ENCODE measurements at places on chromosomes 12 and 14.

- no peak for DNase-seq
Measured at GRCh38 chr12:101327051-101327450, 47.1 kb downstream of the UTP20 start.

GRCh38 chr14:23147676-23148075 is 28.6 kb upstream of the CEBPE start:
- no peak for DNase-seq

- no peak for DNase-seq
Measured at GRCh38 chr14:36950812-36951211, 221.6 kb downstream of the SLC25A21 start.

DNA sequence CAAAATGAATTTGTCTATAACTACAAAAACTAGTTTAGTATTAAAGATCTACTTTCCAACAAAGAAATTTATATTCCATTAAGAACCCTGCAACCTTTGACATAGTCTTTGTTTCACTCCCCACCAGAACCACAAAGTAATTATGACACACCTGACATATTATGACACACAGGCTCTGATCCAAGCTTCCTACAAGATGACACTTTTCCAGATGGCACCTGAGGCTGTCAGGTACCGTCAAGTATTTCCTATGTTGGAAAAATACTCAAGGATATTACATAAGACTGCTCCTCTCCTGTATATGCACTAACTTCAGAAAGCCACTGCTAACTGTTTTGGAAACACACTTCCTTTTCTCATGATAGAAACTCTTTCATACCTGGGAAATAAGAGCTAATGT is 38.9 kb downstream of the STXBP6 start:
- DNase-seq, result no peak

GRCh38 chr14:93076755-93077154 is 39.0 kb downstream of the ITPK1 start:
- DNase-seq, result no peak

GRCh38 chr12:45986641-45987339 is 3.6 kb downstream of the SCAF11 start:
- no peak for DNase-seq

DNA sequence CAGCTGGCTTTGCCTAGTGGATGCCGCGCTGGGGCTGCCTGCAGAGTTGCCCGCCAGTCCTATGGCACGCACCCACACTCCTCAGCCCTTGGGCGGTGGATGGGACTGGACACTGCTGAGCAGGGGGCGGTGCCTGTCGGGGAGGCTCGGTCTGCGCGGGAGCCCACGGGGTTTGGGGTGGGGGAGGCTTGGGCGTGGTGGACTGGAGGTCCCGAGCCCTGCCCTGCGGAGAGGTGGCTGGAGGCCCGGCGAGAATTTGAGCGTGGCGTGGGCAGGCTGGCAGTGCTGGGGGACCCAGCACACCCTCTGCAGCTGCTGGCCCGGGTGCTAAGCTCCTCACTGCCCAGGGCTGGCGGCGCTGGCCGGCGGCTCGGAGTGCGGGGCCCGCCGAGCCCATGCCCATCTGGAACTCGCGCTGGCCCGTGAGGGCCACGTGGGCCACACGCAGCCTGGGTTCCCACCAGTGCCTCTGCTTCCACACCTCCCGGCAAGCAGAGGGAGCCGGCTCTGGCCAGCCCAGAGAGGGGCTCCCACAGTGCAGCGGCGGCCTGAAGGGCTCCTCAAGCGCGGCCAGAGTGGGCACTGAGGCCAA is 68.1 kb downstream of the ETNK1 start:
- DNase-seq, result no peak

DNA sequence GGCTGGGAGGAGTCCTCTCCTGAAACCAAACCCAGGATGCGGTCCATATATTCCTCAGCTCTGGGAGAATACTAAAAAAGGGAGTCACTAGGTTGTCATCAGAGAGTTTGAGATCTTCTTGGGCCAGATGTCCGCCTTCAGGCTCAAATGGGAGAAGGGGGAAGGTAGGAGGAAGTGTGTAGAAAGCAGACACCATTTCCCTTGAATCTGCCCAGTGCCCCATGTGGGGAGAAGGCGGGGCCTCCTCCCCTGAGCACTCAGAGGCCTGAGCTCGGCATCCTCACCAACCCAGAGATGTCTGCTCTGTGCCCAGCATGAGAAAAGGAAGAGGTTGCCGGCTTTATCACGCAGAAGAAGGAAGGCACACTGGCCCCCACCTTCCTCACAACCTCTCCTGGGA is 37.3 kb downstream of the LTBP2 start:
- no peak for DNase-seq

DNA sequence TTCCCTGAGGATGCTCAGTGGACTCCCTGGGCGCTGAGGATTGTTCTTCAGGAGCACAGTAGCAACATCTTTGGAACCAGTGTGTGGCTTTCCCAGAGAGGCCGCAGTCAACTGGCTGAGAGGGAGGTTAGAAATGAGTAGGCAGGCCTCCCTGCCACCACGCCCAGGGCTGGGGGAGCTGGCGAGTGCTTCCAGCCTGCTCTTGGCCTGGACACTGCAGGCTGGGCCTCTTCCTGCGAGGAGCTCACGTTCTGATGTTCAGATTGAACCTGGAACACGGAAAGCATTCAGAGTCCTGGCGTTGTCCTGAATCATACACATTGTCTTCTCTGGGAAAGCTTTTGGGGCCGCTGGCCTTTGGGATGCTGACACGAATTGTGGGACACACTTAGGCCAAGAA is 15.6 kb downstream of the TSPAN9 start:
- no peak for DNase-seq

DNA sequence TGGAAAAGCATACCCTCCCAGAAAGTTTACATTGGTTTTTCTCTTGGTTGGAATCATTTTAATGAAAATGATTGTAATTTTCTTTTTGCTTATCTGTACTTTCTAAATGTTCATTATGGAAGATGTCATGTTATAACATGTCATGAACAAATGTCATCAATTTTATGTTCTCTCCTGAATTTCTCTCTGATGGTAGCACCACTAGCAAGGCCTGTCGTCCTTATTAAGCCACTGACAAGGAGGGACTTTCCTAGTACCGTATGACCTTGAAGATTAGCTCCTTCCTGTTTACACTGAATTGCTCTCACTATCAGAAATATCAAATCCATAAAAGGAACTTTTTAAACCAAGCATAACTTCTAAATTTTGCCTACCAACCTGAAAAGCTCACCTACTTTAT is 99.0 kb downstream of the ESR2 start:
- DNase-seq, result no peak

- DNase-seq, result no peak
Measured at GRCh38 chr12:105234197-105234596, 1.8 kb downstream of the APPL2 start.

GRCh38 chr14:76829013-76829365 is 2.8 kb downstream of the LRRC74A start:
- DNase-seq, result no peak

GRCh38 chr14:51236314-51236713 is 3.7 kb upstream of the TMX1 start:
- DNase-seq, result no peak

GRCh38 chr14:51789596-51789995 is 70.8 kb upstream of the GNG2 start:
- DNase-seq, result no peak

GRCh38 chr14:35332517-35333263 is 40.5 kb downstream of the PSMA6 start:
- no peak for DNase-seq

DNA sequence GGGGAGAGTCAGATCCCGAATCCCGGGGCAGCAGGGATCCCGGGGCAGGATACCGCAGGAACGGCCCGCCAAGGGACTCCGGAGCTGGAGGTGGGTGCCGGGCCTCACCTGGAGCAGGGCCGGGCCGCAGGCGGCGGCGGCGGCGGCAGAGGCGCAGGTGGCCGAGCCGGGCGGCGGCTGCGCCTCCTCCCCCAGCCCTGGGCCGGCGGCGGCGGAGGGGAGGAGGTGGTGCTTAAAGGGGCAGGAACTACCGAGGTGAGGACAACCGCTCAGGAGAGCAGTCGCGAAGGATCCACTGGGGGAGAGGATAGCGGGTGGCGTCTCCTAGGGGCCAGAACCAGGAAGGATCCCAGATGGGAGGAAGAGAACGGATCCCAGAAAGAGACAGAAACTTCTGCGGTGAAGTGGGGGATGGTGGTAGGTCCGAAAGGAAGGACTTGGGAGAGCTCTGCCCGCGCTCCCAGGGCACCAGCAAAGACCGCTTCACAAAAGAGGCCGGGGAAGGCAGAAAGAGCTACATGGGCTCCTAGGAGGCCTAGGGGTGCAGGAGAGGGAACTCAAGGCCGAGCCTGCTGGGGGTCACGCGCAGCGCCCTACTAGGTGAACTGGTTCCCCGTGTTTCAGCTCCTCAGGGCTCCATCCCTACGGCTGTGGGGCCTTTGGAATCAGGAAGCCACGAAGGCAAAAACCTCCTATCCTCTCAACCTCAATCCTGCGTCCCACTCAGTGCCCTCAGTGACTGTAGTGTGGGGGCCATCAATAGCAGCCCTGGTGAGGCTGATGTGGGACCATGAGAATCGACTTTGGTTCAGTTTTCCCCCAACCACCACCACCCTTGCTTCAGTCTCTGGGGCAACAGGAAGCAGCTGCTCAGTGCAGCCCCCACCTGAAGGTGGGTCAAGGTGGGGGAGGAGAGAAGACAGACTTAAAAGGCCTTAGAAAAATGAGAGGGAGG is 5.0 kb upstream of the BAZ2A start:
- peak; percentile 75 for DNase-seq

- DNase-seq, result no peak
Measured at GRCh38 chr12:46526233-46526632, 153.7 kb upstream of the SLC38A2 start.

DNA sequence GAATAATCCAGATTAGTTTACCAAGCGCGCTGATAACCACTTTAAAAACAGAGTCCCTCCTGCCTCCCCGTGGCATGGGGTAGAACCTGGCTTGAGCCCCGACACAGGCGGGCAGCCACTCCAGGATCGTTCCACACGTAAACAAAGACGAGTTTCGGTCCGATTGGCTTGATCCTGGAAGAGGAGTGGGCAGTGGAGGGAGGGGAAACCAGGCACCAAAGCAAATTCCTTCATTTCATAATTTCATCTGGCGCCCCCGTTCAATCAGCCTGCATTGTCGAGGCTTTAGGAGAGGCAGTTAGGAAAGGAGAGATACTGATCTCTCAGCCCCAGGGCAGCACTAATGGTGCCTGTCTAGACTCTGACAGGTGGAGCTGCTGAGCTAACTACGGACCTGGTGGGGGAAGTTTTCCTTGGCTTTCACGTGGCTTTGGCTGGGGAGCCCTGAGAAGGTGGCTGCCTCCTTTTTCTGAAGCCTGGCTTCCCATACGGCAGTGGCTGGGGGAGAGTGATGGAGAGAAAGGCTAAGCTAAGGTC is 751 bp upstream of the GPRC5A start:
- DNase-seq, result no peak

- no peak for DNase-seq
Measured at GRCh38 chr12:120537856-120538220, 3.7 kb downstream of the RNF10 start.

GRCh38 chr12:94116191-94116590 is 32.2 kb upstream of the PLXNC1 start:
- DNase-seq, result no peak

GRCh38 chr14:84041421-84041820 is 1488.5 kb upstream of the FLRT2 start:
- DNase-seq, result no peak

- DNase-seq, result no peak
Measured at GRCh38 chr12:69583203-69583602, 2.1 kb upstream of the CCT2 start.

DNA sequence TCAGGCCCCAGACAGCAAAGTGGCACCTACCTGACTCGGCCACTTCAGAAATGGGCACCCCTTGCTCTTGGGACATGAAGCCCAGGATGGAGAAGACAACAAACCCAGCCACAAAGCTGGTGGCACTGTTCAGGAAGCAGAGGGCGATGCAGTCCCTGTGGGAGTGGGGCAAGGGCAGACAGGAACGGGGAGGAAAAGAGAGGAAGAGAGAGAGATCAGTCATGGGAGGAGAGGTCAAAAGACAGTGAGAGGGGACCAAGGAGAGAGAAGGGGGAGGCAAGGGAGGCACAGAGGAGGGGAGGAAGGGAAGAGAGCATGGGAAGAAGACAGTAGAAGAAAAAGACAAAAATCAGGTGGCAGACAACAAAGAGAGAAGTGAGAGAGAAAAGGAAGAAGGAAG is 16.6 kb downstream of the SLC6A12 start:
- DNase-seq, result no peak

DNA sequence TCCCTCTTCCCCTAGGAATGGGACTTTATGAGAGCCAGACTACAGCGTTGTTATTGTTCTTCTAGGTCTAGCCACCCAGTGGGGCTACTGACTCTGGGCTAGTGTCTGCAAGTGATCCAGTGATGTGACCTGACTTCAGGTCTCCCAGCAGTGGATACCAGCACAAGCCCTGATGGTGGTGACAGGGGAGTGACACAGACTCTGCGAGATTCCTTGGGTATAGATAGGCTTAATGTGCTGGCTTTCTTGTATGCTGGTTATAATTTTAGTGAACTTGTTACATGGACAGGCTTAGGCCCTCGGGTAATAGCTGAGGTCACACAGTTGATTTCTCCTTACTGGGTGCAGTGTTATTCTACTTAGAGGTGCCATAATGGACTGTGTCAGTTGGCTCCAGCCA is 106.9 kb downstream of the TBC1D30 start:
- DNase-seq, result no peak

DNA sequence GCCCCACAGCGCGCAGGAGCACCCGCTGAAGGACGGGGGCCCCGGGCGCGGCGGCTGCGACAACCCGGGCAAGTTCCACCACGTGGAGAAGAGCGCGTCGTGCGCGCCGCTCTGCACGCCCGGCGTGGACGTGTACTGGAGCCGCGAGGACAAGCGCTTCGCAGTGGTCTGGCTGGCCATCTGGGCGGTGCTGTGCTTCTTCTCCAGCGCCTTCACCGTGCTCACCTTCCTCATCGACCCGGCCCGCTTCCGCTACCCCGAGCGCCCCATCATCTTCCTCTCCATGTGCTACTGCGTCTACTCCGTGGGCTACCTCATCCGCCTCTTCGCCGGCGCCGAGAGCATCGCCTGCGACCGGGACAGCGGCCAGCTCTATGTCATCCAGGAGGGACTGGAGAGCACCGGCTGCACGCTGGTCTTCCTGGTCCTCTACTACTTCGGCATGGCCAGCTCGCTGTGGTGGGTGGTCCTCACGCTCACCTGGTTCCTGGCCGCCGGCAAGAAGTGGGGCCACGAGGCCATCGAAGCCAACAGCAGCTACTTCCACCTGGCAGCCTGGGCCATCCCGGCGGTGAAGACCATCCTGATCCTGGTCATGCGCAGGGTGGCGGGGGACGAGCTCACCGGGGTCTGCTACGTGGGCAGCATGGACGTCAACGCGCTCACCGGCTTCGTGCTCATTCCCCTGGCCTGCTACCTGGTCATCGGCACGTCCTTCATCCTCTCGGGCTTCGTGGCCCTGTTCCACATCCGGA is 1.4 kb downstream of the FZD10 start:
- no peak for DNase-seq
